Fibroblast of lung (primary cell): ENCODE measurements at places on chromosomes 7 and 10.

GRCh38 chr7:51141451-51142003, 175.1 kb downstream of the COBL start:
- DNase-seq = peak; percentile 39

- no peak for DNase-seq
These were observed 28.5 kb upstream of the DPYSL4 start for GRCh38 chr10:132158122-132158741.

DNA sequence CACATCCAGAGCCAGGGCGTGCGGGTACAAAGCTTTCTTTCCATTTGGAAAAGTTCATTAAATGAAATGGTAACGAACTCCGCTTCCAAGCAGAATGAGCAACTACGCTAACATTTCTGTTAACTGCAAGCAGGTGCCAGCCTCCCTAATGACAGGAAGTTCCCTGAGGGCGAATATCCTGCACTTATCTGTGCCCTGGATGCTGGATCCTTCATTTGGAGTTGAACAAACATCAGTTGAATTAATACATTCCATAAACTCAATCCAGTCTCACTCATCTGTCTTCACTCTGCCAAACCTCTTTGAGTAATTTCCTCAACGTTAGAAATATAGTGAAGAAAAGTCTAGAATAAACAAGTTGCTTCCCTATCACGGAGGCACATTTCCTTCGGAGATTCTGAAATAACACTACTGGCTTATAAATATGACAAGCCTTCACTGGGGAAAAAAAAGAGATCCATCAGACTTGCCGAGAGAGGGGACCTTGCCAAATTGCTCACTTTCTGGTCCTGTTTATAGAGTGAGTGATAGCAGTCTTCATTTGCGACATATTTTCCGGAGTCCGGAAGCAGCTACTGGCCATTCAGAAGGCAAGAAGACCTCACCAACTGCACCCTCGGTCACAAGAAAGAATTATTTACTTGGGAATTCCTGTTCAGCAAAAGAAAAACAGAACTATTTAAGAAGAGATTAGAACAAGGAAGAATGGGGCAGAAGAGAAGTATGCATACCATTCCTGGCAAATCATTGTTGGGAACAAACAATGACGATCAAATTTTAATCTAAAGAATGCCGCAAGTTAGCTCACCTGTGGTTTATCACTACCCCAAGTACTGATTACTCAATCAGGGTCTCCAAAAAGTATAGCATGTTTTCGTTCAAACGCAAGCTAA, 196.4 kb downstream of the FAM107B start:
- peak; percentile 53 for DNase-seq

DNA sequence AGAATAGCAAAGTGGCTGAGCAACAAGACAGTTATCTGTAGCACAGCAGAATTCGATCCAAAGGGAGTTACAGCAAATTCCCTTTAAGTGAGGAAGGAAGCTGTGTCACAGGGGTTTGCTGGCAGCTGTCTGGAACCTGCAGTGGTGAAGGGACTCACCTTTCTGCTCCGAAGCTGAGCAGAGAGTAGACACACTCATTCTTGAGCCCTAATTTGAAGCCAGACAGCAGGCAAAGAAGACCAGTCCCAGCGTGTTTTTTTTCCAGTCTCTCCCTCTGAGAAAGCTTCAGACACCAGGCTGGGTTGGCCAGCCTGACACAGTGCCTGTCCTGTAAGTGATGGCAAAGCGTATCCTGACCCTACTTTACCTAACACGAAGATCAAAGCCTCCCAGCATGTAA, 210.7 kb downstream of the TRIL start:
- DNase-seq = no peak

- no peak for DNase-seq
These were observed 3.0 kb downstream of the BAMBI start for GRCh38 chr10:28680358-28680752.

DNA sequence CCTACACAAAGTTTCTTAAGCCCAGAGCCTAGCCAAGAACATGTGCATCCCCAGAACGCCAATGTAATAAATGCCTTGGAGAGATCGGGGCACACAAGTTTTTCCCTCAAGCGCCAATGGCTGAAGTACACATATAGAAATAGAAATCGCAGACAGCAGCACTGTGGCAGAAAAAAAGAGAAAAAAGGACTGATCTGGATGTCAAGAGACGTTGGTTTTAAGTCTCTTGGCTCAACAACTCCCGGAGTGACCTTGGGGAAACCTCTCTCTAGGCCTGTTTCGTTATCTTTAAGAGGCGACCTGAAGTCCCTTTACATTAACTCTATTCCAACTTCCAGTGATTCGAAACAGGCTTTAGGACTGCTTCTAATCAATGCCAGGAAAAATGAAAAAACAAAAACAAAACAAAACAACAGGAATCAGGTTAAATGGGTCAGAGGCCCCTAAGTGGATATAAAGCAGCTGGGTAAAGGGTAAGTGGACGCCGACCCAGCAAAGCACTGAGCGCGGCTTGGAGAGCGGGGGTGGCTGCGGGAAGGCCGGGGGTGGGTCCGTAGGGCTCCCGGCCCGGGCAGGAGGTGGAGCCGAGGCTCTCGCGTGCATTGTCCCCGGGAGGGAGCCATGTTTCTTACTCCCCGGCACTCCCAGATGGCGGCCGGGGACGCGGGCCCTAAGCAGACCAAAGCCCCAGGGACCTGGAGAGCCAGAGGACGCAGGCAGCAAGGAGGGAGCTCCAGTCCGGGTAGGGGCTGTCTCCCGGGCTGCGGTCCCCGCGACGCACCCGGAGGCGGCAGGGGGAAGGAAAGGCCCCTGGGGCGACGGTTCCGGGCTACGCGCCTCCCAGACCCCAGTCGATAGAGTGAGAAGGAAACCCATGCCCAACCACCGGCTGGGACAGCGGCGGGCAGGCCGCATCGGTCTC, 757 bp downstream of the EIF3A start:
- DNase-seq = peak; percentile 77

DNA sequence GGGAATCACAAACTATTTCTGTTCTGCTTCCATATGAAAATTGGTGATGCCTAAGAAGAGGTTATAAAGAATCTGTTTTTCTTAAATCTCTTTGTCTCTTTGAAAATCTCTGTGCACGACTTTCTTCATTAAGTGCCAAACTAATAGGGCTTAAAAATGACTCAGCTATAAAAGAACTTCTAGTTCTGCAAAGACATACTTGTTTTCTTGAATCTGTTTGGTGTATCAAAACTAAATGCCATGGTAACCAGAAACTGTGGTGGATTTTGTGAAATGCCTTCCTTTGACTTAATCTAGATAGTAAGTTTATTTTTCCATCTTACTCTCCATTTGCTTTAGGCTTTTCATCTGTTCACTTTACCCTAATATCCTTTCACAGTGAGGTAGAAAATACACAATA, 417.8 kb downstream of the PARD3 start:
- DNase-seq = peak; percentile 67

GRCh38 chr10:95236068-95236903, 42.2 kb downstream of the ACSM6 start:
- DNase-seq = peak; percentile 88

DNA sequence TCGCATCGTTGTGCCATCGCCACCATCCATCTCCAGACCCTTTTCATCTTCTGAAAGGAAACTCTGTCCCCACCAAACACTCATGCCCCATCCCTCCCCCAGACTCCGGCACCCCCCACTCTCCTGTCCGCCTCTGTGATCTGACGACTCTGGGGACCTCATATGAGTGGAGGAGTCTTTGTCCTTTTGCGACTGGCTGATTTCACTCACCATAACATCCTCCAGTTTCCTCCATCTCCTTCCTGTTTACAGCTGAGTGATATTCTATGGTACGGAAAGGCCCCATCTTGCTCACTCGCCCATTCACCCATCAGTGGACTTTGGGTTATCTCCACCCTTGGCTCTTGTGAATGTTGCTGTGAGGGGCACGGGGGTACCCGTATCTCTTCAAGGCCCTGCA, 11.8 kb upstream of the INSIG1 start:
- DNase-seq = no peak

DNA sequence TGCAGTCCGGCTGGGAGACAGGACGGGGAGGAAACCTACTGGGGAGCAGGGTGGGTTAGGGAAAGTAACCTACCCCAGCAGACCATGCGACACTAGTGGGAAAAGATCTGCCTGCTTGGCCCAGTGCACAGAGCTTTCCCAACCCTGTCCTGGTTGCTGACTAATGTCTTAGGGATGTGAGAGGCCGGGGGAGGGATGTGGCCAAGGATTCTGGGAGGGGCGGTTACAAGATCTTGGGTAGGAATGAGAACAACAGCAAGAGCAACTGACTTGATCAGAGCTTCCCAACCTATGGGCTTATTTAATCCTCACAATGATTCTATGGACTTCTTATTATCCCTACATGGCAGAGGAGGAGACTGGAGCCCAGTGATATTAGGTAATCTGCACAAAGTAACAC, 24.0 kb upstream of the EIF5AL1 start:
- DNase-seq = peak; percentile 92

GRCh38 chr10:44911951-44912350, 814 bp downstream of the TMEM72 start:
- no peak for DNase-seq

GRCh38 chr10:7647062-7647664, 19.6 kb downstream of the ITIH5 start:
- no peak for DNase-seq

- no peak for DNase-seq
These were observed 601 bp downstream of the ADAM8 start for GRCh38 chr10:133276100-133276434.

DNA sequence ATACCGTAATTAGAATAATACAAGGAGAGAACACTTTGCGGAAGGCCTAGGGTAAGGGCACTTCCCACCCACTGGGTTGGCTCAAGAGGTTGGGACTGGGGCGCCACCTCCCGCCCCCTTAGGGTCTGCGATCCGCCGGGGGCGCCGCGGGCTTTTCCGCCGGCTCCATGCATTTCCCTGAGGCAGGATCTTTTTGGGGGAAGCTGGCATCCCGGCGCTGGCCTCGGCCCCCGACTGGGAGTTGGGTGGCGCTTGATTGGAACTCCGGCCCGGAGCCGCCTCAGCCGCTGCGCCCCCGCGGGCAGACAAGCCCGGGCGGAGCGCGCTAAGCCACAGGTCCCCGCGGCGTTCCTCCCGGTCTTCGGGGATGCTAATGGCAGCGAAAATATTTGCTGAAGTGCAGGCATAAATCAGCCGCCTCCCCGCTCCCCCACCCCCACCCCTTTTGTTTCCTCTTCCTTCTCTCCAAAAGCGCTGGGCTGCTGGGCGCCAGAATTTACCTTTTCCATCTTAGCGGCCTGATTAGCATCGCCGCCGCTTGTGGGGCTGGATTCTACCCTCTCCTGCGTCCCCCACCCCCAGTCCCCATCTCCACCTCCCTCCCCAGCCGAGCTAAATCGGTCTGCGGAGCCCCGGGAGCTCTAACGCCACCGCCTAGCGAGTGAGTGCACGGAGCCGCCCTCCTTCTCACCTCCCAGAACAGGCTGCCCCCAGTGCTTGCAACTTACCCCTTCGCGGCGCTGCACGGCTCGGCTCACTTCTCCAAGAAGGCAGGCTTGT, 5.1 kb downstream of the UNC5B start:
- no peak for DNase-seq

GRCh38 chr10:6567884-6568283, 12.2 kb downstream of the PRKCQ start:
- DNase-seq = no peak

DNA sequence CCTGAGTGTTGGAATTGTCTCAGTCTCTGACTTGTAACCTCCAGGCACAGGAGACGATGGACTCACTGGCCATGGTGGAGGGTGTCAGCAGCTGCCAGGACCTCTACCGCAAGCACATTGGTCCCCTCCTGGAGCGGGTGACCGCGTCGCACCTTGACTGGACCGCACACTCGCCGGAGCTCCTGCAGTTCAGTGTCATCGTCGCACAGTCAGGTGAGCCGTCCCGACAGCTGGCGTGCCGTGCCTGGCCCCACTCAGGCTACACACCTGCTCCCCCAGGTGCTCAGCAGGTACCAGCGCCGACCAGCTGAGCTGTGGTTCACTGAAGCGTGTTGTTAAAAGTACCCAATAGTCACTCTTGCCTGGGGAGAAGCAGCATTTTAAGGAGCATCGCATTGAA, 36.7 kb upstream of the PRKAR1B start:
- DNase-seq = no peak

- DNase-seq = peak; percentile 40
These were observed 62.7 kb downstream of the ENTPD1 start for GRCh38 chr10:95818668-95819067.

DNA sequence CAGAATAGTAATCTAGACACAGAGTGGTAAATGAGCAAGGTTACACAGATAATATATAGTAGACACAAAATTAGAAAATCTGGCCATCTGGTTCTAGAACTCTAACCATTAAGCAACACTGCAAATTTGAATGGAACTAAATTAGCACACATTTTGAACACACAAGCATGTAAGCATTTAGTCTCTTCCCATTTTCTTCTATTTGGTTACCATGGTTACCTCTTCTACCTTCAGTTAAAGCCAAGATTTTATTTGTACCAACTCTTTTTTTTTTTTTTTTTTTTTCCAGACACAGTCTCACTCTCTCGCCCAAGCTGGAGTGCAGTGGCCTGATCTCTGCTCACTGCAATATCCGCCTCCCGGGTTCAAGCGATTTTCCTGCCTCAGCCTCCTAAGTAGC, 790.5 kb downstream of the MAGI2 start:
- no peak for DNase-seq

- DNase-seq = peak; percentile 30
These were observed 64.4 kb upstream of the ITGA8 start for GRCh38 chr10:15783941-15784636.
